ENCODE measurements at places on chromosomes 4 and X. TPM values are rescaled to one million over a fixed set of nuclear protein-coding genes. Genes with fewer than 3 reads are reported as not detected.

Gene RTL9
- 0.13 TPM for total RNA-seq

Gene EDNRA
- total RNA-seq = 0.75 TPM

Gene MAP7D2
- total RNA-seq = 2.4 TPM

Gene YIPF6
- 31.8 TPM for total RNA-seq

Gene TRIM75
- not detected for total RNA-seq

Gene KLB
- total RNA-seq = 0.07 TPM

Gene RHOXF2
- total RNA-seq = not detected

Gene ZNF275
- total RNA-seq = 12.1 TPM

- no peak overlapping the region for H3K27ac ChIP-seq
- H3K36me3 ChIP-seq = no peaks in the 10 kb centered on the region
- no peaks in the 10 kb centered on the region for H3K27me3 ChIP-seq
- no peak overlapping the region for H3K4me3 ChIP-seq
- DNase-seq = no peak
Observed at GRCh38 chr4:11843927-11844326, 415.2 kb upstream of the HS3ST1 start.

DNA sequence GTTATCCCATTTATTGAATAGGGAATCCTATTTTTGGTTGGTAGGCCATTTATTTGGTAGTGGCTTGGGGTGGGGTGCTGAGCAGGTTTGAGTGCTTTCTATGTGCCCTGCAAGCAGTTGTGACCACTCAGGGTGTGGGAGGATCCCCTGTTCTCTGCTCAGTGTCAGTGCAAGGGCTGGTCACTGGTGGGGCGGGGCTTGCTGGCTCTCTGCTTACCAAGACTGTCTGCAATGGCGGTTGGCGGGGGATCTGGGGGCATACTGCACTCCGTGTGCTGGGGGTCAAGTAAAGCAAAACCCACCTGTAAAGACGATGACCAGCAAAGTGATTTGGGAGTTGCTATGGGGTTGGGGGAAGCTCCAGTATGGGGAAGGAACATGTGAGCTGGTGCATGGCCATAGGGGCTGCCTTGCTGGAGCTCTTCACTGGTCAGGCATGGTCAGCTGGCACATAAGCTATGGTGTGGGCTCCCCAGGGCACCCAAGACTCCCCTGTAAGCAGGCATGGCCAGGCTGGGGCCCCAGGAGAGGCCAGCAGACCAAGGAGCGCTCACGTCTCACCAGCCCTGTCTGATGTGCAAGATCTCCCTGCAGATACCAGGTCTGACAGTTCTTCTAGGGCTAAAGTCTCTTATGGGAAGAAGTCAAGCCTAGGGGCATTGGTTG, 83.0 kb upstream of the GRXCR1 start:
- no peaks in the 10 kb centered on the region for H3K4me1 ChIP-seq
- no peak overlapping the region for H3K27ac ChIP-seq
- H3K36me3 ChIP-seq = no peaks in the 10 kb centered on the region

- H3K4me3 ChIP-seq = no peak overlapping the region
- no peaks in the 10 kb centered on the region for H3K4me1 ChIP-seq
- DNase-seq = no peak
- H3K36me3 ChIP-seq = no peaks in the 10 kb centered on the region
- peaks cover 3% of the 10 kb centered on the region for H3K27me3 ChIP-seq
- no peak overlapping the region for H3K27ac ChIP-seq
Observed at GRCh38 chrX:17750436-17750835, 13.1 kb downstream of the SCML1 start.

- no peaks in the 10 kb centered on the region for H3K27me3 ChIP-seq
- no peak overlapping the region for H3K4me3 ChIP-seq
- no peaks in the 10 kb centered on the region for H3K36me3 ChIP-seq
Observed at GRCh38 chr4:89939994-89940393, 45.3 kb downstream of the MMRN1 start.

DNA sequence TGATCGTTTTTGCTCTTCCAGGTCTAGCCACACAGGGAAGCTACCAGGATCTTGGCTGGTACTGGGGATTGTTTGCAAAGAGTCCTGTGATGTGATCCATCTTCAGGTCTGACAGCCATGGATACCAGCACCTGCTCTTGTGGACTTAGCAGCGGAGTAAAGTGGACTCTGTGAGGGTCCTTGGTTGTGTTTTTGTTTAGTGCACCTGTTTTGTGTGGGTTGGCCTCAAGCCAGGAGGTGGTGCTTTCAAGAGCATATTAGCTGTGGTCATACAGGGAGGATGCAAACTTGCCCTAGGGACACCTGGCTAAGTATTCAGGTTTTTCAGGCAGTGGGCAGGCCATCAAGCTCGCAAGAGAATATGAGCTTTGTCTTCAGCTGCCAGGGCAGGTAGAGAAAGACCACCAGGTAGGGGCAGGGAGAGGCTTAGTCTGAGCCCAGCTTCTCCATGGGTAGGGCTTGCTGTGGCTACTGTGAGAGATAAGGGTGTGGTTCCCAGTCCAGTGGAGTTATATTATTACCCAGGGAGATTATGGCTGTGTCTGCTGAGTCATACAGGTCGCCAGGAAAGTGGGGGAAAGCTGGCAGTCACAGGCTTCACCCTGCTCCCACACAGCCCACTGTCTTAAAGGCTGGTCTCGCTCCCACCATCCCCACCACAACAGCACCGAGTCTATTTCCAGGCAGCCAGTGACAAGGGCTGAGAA, 293.7 kb downstream of the PCDH18 start:
- no peaks in the 10 kb centered on the region for H3K4me1 ChIP-seq
- no peak overlapping the region for H3K4me3 ChIP-seq
- H3K27ac ChIP-seq = no peak overlapping the region
- DNase-seq = no peak

GRCh38 chr4:173270312-173271027, 63.7 kb downstream of the HMGB2 start:
- peaks cover 14% of the 10 kb centered on the region for H3K36me3 ChIP-seq
- H3K27ac ChIP-seq = no peak overlapping the region
- no peak overlapping the region for H3K4me3 ChIP-seq
- DNase-seq = no peak
- H3K4me1 ChIP-seq = no peaks in the 10 kb centered on the region

- no peaks in the 10 kb centered on the region for H3K27me3 ChIP-seq
- no peaks in the 10 kb centered on the region for H3K4me1 ChIP-seq
- DNase-seq = no peak
- H3K27ac ChIP-seq = no peak overlapping the region
- H3K36me3 ChIP-seq = peaks cover 82% of the 10 kb centered on the region
- no peak overlapping the region for H3K4me3 ChIP-seq
Observed at GRCh38 chr4:38693569-38693968, 29.6 kb downstream of the KLF3 start.

DNA sequence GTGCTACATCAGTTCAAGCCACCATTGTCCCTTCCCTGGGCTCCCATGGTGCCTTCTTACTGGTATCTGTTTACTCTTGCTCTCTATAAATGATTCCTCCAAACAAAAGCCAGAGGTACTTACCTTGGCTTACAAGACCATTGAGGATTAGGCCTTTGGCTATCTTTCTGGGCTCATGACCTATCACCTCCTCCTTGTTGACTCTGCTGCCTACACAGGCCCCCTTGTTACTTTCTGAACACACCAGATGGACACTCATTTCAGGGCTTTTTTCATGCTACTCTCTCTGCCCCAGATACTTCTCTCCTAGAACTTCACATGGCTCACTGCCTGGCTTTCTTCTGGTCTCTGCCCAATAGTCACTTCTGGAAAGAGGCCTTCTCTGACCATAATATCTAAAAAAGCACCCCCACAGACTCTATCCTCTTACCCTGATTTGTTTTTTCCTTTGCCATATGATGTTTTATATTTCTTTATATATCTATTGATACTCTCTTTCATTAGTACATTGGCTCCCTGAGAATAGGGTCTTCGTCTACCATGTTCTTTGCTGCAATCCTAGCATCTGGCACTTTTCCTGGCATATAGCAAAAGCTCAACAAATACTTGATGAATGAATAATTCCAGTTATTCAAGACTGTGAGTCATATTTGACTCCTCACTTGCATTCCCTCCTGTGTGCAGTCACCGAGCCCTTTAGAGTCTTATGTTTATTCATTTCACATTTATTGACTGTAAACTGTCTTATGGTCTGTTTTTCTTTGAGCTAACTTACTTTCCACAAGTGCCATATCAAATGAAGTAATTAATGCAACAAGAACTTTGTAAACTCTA, 27.1 kb upstream of the TAPT1 start:
- no peaks in the 10 kb centered on the region for H3K4me1 ChIP-seq
- DNase-seq = no peak
- no peak overlapping the region for H3K27ac ChIP-seq
- peaks cover 18% of the 10 kb centered on the region for H3K36me3 ChIP-seq
- no peaks in the 10 kb centered on the region for H3K27me3 ChIP-seq

GRCh38 chrX:154714925-154715324, 36.0 kb downstream of the GAB3 start:
- H3K4me3 ChIP-seq = no peak overlapping the region
- no peak overlapping the region for H3K27ac ChIP-seq
- peak; percentile 33 for DNase-seq
- no peaks in the 10 kb centered on the region for H3K36me3 ChIP-seq

DNA sequence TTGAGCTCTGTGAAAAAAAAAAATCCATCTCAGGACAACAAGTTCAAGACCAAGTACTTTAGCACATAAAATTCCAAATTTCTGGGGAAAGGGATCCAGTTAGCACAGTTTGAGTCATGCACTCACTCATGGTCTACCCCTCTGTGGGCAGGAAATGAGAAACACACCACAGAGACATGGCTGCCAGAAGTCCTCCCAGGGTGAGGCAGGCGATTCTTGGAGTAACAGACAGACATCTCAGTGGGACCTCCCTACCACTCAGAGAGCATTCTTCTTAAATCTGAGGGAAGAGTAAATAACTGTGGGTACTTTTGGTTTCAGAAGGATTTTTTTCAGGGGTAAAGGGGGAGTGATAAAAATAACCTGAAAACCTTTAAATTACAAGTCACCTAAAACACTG, 14.1 kb downstream of the CXCL1 start:
- DNase-seq = no peak
- no peaks in the 10 kb centered on the region for H3K36me3 ChIP-seq
- no peaks in the 10 kb centered on the region for H3K4me1 ChIP-seq

- no peaks in the 10 kb centered on the region for H3K4me1 ChIP-seq
- no peak for DNase-seq
- H3K27ac ChIP-seq = no peak overlapping the region
- H3K4me3 ChIP-seq = no peak overlapping the region
- H3K36me3 ChIP-seq = no peaks in the 10 kb centered on the region
- H3K27me3 ChIP-seq = no peaks in the 10 kb centered on the region
Observed at GRCh38 chr4:66357316-66357715, 687.0 kb upstream of the EPHA5 start.

DNA sequence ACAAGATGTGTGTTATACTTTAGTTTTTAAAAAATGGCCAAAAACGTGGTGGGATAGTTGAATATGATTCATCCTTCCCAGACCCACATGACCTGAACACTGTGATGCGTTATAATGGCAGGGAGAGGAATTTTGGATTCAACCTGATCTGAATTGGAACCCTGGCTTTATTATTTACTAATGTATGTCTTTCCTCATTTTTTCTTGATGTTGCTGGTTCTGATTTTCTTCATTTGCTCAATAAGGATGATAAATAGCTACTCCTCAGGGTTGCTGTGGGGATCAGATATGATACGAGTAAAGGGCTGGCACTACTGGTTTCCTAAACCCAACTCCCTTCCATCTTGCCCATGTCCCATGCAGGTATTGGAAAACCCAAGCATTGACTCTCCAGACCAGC, 24.2 kb upstream of the ACSL1 start:
- no peak overlapping the region for H3K27ac ChIP-seq
- no peak for DNase-seq
- no peaks in the 10 kb centered on the region for H3K4me1 ChIP-seq
- H3K4me3 ChIP-seq = no peak overlapping the region
- no peaks in the 10 kb centered on the region for H3K36me3 ChIP-seq

DNA sequence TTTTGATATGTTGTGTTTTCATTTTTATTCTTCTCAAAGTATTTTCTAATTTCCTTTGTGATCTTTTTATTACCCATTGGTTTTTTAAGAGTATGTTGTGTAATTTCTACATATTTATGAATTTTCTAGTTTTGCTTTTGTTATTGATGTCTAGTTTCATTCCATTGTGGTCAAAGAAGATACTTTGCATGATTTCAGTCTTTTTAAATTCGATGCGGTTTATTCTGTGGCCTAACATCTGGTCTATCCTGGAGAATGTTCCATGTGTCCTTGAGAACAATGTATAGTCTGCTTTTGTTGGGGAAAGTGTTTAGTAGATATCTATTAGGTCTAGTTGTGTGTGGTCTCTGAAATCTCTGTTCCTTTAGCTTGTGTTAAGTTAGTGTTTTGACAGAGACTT, 46.2 kb downstream of the PPEF1 start:
- H3K27ac ChIP-seq = no peak overlapping the region
- H3K4me1 ChIP-seq = no peaks in the 10 kb centered on the region
- no peak for DNase-seq
- H3K36me3 ChIP-seq = no peaks in the 10 kb centered on the region
- H3K27me3 ChIP-seq = no peaks in the 10 kb centered on the region

- H3K36me3 ChIP-seq = no peaks in the 10 kb centered on the region
- no peaks in the 10 kb centered on the region for H3K27me3 ChIP-seq
- H3K4me1 ChIP-seq = no peaks in the 10 kb centered on the region
- no peak overlapping the region for H3K4me3 ChIP-seq
Observed at GRCh38 chr4:8191136-8191747, 7.8 kb upstream of the SH3TC1 start.

DNA sequence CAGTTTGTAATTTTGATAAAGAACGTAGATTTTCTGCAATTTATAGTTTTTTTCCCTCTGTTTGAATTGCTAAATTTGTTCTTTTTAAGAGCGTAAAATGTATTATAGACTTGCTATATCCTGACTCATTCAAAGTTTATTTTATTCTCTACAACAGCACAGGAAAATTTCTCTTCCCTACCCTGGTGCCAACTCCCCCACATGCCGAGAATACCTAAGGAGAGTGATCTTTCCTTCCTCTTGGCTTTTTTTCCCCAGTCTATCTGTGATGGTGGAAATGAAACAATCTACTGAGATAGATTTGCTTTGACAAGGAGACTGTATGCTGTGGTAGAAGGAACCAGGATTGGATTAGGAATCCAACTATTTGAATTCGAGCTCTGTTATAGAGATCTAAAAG, 271.6 kb downstream of the TLL1 start:
- no peak for DNase-seq
- H3K4me1 ChIP-seq = no peaks in the 10 kb centered on the region
- no peaks in the 10 kb centered on the region for H3K27me3 ChIP-seq
- H3K36me3 ChIP-seq = peaks cover 5% of the 10 kb centered on the region
- H3K27ac ChIP-seq = no peak overlapping the region
- H3K4me3 ChIP-seq = no peak overlapping the region

DNA sequence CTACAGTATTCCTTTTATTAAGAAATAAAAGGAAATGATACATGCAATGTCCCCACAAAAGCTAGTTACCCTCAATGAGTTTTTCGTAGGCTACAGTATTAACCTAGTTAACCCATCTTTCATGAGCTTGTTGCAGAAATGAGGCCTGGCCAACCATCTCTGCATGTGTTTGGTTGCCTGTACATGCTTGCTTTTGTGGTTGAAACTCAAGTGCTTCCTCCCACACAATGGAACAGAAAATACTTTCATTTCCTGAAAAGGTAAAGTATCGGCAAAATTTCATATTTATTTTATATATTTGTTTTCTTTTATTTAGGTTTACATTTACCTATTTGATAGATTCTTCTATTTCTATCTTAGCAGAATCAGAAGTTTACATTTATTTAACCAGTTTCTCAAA, 214.6 kb upstream of the FAM241A start:
- H3K36me3 ChIP-seq = no peaks in the 10 kb centered on the region
- H3K27ac ChIP-seq = no peak overlapping the region
- no peaks in the 10 kb centered on the region for H3K27me3 ChIP-seq
- no peak overlapping the region for H3K4me3 ChIP-seq
- DNase-seq = no peak
- no peaks in the 10 kb centered on the region for H3K4me1 ChIP-seq
